HT-29 (cell line): ENCODE measurements at places on chromosomes 2 and 18. TPM values are rescaled to one million over a fixed set of nuclear protein-coding genes. Genes with fewer than 3 reads are reported as not detected.

DNA sequence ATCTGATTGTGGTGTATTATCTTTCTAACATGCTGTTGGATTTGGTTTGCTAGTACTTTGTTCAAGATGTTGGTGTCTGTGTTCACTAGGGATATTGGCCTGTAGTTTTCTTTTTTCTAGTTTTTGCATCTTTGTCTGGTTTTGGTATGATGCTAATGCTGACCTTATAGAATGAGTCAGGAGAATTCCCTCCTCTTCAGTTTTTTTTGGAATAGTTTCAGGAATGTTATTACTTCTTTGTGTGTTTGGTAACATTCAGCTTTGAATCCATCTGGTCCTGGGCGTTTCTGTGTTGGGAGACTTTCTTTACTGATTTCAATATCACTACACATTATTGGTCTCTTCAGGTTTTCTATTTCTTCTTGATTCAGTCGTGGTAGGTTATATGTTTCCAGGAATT lies 124.2 kb upstream of the EPB41L5 start:
- DNase-seq = no peak

GRCh38 chr2:172701250-172701649 lies 34.4 kb upstream of the RAPGEF4 start:
- DNase-seq = no peak

- no peak for DNase-seq
Measured at GRCh38 chr2:103276869-103277268, 515.0 kb downstream of the TMEM182 start.

GRCh38 chr18:42052122-42052708 lies 97.2 kb downstream of the PIK3C3 start:
- no peak for DNase-seq

DNA sequence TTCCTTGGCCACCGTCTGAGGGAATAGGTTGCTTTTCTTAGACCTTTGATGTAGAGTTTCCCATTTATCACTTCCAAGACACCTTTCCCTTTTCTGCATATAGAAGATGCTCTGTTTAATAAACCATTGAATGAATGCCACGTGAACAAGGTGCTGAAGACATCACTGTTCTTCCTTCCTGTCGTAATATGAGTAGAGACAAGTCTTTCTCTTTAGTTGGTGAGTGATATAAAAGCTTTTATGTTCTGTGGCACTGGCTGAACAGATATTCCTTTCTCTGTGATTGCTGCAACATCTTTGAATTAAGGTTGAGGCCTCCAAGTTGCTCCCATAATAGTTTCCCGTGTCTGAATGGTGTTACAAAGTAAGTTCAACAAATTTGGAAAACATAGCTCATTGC lies 38.7 kb downstream of the TTC39C start:
- no peak for DNase-seq

DNA sequence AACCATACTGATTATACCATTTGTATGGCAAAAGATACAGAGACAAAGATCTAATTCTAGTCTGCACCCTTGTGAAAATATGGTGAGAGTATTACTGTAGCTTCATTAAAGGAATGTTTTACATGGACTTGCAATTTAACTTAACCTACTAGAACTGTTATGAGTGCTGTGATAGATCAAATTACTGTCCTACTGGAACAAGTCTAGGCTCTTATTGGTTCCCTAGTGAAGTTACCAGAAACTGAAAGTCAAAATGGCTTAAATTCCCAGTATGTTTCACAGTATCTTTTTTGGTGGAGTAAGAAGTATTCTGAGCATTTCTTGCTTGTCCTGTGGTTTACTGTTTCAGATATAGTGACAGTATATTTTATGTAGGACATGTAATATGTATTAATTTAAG lies 3.8 kb upstream of the TBR1 start:
- DNase-seq = no peak

- no peak for DNase-seq
Measured at GRCh38 chr2:29783666-29784065, 137.7 kb downstream of the ALK start.

Gene CD28
- not detected in 2 replicates for total RNA-seq

Gene KCNG2
- total RNA-seq = not detected in 2 replicates

Gene FEV
- not detected in 2 replicates for total RNA-seq
